ENCODE measurements at places on chromosomes 5 and 9. TPM values are rescaled to one million over a fixed set of nuclear protein-coding genes. Genes with fewer than 3 reads are reported as not detected.

DNA sequence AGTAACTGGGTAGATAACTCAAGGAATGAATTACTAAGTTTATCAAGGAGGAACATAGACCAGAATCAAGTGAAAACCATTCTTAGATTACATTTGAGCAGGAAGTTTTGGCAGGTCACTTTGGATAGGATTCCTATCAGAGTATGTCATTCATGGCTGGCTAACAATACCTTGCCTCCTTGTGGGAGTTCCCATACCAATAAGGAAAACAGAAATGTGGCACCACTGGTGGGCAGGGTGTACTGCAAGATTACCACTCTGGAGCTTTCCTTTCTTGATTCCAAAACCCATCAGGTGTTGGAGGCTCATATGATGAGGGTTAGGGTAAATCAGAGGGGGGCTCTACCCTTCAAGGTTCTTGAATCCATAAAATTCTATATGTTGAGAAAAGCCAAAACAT, 18.6 kb upstream of the SPATA31D1 start:
- no peak for DNase-seq

- peak; percentile 4 for DNase-seq
These were observed 1.2 kb downstream of the TTC33 start for GRCh38 chr5:40754381-40755092.

DNA sequence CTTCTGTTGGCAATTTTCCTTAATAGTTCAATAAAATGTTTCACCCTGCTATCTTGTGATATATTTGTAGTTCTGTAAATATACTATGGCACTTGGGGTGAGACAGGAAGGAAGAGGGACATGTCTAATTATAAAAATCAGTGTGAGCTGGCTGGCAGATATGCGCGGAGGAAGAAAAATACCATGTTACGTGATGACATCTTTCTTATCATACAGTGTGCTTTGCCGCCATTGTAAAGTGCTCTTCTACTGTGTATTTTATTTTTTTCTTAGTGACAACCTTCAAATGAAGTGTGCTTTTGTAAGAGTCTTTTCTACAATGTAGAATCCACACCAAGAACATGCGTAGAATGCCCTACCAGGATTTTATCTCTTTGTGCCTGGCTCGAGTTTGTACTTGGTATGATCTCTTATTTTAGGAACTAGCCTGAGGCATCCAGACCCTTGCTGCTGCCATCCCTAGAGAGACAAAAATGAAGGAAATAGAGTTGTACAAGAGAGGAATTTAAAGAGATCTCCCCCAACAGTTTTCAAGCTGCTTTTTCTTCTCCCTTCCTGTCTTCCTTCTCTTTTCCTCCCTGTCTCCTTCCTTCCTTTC, 46.7 kb upstream of the RIOK2 start:
- DNase-seq = no peak

GRCh38 chr9:133713960-133714495, 24.1 kb downstream of the SARDH start:
- DNase-seq = no peak

DNA sequence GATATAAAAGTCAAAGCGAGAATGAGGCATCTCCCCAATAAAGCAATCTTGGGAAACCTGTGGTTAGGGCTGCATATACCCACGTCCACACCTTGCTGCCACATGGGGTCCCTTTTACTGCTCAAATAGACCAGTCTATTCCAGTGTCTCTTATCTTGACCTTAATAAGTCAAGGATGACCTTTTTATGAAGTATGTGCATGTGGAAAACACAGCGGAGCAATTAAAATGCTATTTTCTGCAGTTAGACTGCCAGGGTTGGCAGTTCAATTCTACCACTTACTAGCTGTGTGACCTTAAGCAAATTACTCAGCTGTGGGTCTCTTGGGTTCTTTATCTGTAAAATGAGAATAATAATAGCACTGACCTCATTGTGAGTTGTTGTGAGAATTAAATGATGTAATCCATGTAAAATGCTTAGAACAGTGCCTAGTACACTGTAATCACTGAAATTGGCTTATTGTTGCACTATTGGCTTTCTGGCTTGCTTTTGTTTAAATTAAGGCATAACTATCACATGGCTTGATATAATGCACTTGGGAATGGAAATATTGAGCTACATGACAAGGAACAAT, 67.8 kb upstream of the HSPB3 start:
- no peak for DNase-seq

- DNase-seq = no peak
These were observed 6.5 kb upstream of the SPATA24 start for GRCh38 chr5:139410121-139410992.

- DNase-seq = no peak
These were observed 103.9 kb downstream of the DAPK1 start for GRCh38 chr9:87601595-87601994.

DNA sequence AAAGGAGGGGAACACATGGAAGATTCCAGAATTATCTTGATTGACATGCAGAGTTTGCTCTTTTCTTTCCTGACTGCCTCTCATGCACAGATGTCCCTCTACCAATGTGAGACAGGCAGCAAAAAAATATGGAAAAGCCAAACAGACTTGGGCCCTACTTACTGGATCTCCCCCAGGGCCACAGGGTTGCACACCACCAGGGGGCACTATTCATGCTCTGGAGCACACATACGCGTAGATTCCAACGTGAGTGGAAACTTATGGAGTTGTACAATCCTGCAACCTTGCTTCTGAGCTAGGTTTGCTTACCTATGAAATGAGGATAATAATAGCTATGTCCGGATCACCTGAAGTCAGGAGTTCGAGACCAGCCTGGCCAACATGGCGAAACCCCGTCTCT, 319.5 kb downstream of the ARHGEF28 start:
- no peak for DNase-seq

DNA sequence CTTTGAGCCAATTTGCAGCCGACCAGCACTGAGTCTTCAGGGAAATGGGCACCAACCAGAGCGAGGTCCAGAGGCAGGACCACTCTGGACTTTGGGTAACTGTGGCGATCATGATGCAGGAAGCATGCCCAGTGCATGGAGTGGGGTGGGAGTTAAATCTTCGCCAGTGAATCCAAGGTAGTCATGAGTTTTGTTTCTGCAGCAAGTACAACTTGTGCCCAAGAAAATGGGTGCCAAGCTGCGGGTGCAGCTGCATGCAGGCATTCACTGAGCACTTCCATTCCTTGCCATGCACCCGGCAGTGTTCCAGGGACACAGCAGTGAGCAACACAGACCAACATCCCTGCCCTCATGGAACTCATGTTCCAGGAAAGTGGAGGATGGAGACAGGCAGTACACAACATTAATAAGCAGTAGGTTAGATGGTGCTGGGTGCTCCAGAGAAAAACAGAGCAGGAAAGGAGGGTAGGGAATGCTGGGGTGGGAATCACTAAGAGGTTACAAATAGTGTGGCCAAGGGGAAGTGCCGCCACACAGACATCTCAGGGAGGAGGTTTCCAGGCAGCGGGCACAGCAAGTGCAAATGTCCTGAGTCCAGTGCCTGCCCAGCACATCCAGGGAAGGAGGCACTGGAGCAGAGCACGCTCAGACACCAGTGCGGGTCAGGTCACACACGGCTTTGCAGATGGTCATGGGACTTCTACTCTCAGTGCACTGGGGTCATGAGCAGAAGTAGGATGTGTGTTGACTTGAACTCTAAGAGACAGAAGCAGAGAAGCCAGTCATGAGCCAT, 48.2 kb upstream of the LMX1B start:
- DNase-seq = no peak

- no peak for DNase-seq
These were observed 21.9 kb downstream of the STRBP start for GRCh38 chr9:123246534-123246933.

DNA sequence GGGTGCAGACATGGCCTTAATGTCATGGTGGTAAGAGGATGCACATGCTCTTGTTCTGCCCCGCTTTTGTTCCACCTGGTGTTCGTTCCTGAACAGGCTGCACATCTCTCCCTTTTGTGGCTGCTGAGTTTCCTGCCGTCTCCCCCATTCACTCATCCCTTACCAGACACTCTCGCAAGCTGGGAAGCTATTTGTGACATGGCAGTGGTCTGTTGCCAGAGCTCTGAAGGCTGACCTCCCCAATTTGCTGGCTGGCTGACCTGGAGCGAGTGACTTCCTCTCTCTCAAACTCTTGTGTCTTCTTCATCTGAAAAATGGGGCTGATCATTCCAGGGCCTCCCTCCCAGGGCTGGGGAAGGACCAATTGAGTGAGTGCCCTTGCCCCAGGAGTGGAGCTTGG, 35.9 kb downstream of the HRH2 start:
- DNase-seq = no peak

- DNase-seq = no peak
These were observed 141.5 kb downstream of the TRPM3 start for GRCh38 chr9:70979966-70980365.

- no peak for DNase-seq
These were observed 52.5 kb upstream of the PDE8B start for GRCh38 chr5:77157732-77158532.

GRCh38 chr9:35116898-35117551, 1.4 kb upstream of the ATOSB start:
- peak; percentile 58 for DNase-seq

DNA sequence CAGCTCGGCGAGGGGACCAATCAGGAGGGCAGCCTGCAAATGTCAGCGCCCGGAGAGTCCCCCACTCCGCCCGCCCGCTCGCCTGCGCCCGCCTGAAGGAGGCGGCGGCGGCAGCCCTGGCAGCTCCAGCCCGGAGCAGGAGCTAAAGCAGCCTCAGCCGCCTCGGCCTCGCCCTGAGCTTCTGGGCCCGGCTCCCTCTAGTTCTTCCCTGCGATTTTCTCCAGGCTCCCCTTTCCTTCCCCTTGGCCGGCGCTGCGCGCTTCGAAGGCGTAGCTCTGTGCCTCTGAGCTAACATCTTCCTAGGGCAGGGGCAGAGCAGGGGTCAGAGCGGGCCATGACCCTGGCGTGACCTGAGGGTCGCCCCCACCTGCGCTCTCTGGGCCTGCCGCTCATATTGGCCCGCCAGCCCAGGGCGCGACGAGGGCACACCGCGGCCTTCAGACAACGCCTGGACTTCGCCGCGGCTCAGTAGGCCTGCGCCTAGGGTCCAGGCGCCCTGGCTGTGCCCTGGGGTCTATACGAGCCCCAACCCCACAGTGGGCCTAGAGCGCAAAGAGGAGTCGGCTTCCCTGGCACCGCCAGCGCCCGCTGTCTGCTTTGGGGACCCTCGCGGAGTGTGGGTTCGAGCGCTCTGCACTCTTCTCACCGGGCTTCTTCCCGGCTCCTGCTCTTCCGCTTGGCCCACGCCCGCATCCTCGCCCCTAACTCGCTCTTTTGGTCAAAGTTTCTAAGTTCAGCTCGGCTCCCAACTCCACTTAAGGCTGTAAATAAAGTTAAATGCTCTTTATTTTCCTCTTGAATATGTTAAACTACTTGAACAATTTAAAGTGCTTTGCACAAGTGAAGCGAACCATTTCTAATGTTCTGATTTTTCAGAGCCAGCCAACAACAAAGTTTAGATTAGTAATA, 504 bp upstream of the OTP start:
- no peak for DNase-seq

GRCh38 chr9:78918976-78919375, 622.1 kb downstream of the PSAT1 start:
- no peak for DNase-seq

DNA sequence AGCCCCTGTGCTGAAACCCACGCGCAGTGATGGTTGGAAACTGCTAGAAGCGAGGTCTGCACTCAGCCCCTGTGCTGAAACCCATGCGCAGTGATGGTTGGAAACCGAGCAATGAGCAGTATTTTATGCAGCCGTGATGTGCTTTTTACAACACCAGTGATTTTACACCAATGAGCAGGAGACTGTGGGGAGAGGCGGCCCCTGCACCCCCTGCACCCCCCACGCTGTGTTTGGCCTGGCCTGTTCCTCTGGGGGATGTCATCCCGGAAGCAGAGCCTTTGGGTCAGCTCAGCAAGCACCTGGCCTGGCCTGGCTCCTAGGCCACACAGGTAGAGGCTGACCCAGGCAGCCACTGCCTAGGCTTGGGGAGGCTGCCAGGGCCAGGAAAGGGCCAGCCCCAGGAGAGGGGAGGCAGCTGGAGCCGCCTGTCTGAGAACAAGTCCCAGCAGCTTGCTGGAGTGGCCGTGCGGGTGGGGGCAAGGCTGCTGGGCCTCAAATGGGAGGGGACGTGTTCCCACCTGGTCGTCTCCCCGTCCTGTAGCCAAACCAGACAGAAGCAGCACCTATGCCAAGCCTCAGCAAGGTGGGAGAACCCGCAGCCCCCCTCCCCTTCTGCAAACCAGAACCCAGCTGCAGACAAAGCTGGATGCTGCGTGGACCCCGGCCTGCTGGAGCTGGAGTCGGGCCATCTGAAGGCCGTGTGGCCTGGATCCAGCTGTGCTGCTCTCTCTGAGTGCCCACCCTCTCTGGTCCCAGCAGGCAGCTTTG, 46.8 kb downstream of the DBH start:
- no peak for DNase-seq

- no peak for DNase-seq
These were observed 290.6 kb downstream of the CD180 start for GRCh38 chr5:66906021-66906420.

DNA sequence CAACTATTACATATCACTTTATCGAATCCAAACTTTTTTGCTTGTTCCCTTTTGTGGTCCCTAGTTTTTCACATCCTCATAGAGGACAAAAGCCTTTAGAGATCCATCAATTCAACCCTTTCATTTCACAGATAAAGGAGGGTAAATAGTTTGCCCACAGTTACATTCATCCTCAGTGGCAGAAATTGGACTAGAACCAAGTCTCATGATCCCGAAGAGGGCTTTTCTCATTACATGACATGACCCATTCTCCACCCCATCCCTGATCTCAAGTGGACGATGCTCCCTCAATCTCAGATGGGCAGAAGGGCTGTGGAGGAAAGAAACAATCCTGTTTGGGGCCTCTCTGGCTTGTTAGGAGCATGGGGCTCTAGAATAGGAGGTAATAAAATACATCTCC, 23.1 kb downstream of the TICAM2 start:
- no peak for DNase-seq

- DNase-seq = no peak
These were observed 662.0 kb downstream of the TLR4 start for GRCh38 chr9:118366228-118366627.

GRCh38 chr9:129006328-129007034, 21.6 kb downstream of the SH3GLB2 start:
- DNase-seq = no peak

DNA sequence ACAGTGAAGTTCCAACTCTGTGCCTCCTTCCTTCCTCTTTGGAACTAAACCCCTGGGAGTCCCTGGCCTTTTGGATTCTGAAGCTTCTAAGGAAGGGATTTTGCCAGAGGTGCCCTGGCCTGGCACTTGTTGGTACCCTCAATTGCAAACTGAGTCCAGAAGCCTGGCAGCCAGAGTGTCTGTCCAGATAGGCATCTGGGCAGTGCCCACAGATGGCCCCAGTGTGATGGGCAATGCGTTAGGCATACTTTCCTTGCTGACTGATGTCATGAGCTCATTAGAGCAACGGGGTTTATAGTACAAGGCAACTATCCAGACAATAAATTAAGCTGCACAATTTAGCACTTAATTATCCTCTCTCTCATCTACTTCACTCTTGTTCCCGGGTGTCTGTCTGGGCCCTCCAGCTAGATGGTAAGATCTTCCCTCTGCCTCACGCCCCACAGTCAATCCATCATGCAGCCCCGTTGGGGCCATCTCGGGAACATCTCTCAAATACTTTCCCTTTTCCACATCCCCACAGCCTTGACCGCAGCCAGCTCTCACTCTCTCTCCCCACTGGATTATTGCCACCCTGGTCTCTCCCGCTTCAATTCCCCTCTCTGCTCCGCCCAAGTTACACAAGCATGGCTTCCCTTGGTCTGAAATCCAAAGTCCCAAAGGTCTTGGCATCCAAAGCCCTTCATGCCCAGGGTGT, 157.5 kb upstream of the SMIM23 start:
- DNase-seq = no peak

The CCL27 gene
- not detected for total RNA-seq

The PRRC2B gene
- 112 TPM for total RNA-seq

The NR5A1 gene
- total RNA-seq = not detected

The FOXD4L6 gene
- total RNA-seq = not detected

The TMOD1 gene
- total RNA-seq = 0.98 TPM

The EPB41L4B gene
- 5.9 TPM for total RNA-seq
